ENCODE measurements at places on chromosomes 1 and 21.

- DNase-seq = no peak
Measured at GRCh38 chr21:36132696-36133095, 2.2 kb upstream of the CBR3 start.

DNA sequence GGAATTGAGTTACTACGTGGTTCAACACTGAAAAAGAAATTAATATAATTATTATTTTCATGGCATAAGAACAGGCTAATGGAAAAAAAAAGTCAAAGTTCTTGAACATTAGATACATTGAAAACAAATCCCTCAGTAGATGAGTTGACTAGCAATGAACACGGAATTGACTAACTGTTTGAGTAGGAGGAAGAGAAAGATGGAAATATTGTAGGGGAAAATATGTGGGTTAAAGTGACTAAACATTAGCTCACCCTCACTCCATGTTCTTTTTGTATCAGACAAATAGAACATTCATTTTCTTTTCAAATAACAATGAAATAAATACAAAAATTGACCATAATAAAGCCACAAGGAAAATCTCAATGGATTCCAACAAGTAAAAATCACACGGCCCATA, 84.3 kb downstream of the KCNK2 start:
- no peak for DNase-seq

DNA sequence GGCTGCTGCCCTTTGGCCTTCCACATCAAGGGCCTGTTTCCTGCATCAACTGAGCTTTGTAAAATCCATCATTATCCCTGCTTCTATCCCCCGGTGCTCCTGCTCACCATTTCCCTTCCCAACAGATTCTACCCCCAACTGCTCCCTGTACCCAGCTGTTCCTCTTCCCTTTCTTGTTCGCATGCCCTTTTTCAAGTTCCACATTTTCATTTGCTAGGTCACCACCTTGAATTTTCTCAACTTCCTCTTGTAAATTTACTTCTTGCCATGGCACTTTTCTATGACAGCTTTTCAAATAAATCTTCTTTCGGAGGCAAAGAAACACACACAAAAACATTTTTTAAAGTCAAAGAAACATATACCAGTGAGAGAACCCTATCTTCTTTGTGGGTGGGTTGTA, 330.5 kb upstream of the ADGRL2 start:
- no peak for DNase-seq

DNA sequence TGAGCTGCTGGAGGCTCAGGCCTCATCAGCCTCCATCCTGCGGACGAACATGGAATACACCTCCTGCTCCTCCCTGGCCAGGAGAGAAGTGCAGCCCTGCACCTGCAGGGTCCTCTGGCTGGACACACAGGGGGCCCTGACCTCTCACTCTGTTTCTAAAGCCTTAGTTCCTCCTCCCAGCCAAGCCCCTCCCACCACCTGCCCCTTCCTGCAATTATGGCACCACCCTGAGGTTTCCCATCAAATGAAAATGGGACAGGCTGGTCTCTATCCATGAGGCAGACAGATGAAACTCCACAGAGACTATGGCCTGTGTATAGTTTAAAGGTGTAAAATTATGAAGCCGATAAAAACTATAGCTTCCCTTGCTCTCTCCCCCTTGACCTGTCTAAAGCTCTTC, 42.6 kb downstream of the CACNA1S start:
- DNase-seq = peak; percentile 33

GRCh38 chr1:112444269-112444668, 48.3 kb downstream of the CTTNBP2NL start:
- no peak for DNase-seq

DNA sequence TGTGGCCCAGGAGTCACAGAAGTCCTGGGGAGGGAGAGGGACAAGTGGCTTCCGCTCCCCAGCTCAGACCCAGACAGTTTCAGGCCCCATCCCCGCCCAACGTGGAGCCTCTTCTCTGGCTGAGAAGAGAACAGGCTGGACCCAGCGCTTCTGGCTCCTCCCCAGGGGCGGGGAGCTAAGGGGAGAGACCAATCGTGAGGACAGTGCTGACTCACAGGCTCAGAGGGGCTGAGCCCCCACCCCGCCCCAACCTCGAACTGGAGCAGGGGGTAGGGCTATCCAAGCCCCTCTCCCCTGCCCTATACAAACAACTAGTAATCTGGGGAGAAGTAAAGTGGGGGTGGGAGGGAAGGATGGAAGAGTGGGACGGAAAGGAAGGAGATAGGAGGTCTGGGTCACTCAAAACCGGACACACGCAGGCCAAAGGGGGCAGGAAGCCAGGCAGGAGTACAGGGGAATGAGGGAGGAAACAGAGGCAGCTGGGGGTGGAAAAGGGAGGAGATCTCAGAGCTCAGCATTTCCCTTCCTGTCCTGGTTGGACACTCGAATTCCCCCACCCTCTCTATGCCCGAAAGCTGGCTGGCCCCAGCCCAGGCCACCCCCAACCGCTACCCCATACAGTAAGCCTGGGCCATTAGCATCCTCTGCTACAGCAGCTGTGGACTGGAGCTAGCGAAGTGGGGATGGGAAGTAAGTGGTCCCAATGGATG, at the start of gene SHC1:
Gene SHC1, minus strand, starts transcription at position 117 of the 710 bp plus-strand sequence. CDS start 221 bp downstream, outside the sequence.
- peak; percentile 70 for DNase-seq

DNA sequence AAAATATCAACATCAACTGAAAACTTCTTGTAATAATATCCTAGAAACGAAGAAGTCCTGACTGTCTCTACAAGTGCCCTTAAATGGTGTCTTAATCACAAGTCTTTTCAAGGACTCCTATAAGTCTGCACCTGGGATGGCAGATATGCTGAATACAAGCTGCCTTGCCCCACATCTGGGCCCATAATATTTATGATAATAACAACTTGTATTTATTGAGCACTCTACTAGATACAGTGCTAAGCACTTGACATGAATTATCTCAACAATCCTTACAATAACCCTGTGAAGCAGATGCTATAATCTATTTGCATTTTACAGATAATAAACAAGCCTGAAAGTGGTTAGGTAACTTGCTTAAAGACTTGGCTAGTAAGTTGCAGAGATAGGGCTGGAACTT, 78.0 kb upstream of the ZNF648 start:
- DNase-seq = no peak

All from COR-L47 (cell line).